Aortic smooth muscle cell (primary cell): ENCODE measurements at places on chromosomes 1 and 21. TPM values are rescaled to one million over a fixed set of nuclear protein-coding genes. Genes with fewer than 3 reads are reported as not detected.

Gene APOBEC4
- 0.06 TPM in 1 of 2 replicates, not detected in the other for total RNA-seq

Gene CXADR
- 0.26 and 1.3 TPM in 2 replicates for total RNA-seq

Gene SPRR2A
- not detected in 2 replicates for total RNA-seq

Gene C4BPA
- not detected in 2 replicates for total RNA-seq

Gene SCAF4
- 4.8 and 7.5 TPM in 2 replicates for total RNA-seq

Gene NR1I3
- not detected in 2 replicates for total RNA-seq

Gene TRIM58
- total RNA-seq: 0.06 and 0.53 TPM in 2 replicates

Gene HSD3B1
- total RNA-seq: not detected in 2 replicates

Gene AJAP1
- total RNA-seq: not detected in 2 replicates

Gene PLEKHG5
- total RNA-seq: 18.2 and 28.7 TPM in 2 replicates

Gene LINGO4
- not detected in 2 replicates for total RNA-seq

Gene FAAH
- total RNA-seq: 0.37 and 0.92 TPM in 2 replicates

Gene SIM2
- total RNA-seq: not detected in 2 replicates

Gene TRAF3IP3
- not detected in 2 replicates for total RNA-seq

Gene CNTN2
- total RNA-seq: not detected in 2 replicates

Gene MFAP2
- total RNA-seq: 18.2 and 24.5 TPM in 2 replicates

Gene GNG5
- 13.6 and 25.7 TPM in 2 replicates for total RNA-seq

Gene OR2L3
- not detected in 2 replicates for total RNA-seq

Gene RUSC1
- 9.5 TPM in 2 replicates for total RNA-seq

Gene HSPA13
- 49.1 and 60.6 TPM in 2 replicates for total RNA-seq

Gene HES3
- not detected in 2 replicates for total RNA-seq

Gene FCRL6
- total RNA-seq: not detected in 2 replicates

Gene DNALI1
- total RNA-seq: 4.4 and 8.7 TPM in 2 replicates

Gene FAM167B
- total RNA-seq: 0.79 and 1.7 TPM in 2 replicates

Gene MIS18A
- 6.4 and 8.2 TPM in 2 replicates for total RNA-seq

Gene ZNF593OS
- total RNA-seq: 0.19 TPM in 1 of 2 replicates, not detected in the other

Gene FOXD3
- not detected in 2 replicates for total RNA-seq

Gene IFI44L
- 11.9 and 17.2 TPM in 2 replicates for total RNA-seq

Gene AK5
- 8.8 and 21.0 TPM in 2 replicates for total RNA-seq

Gene PADI4
- total RNA-seq: not detected in 2 replicates

Gene SLAMF7
- not detected in 2 replicates for total RNA-seq

Gene ZZZ3
- total RNA-seq: 45.8 and 61.7 TPM in 2 replicates

Gene FCER1G
- total RNA-seq: not detected in 2 replicates

Gene SYDE2
- total RNA-seq: 3.2 and 4.4 TPM in 2 replicates

Gene TMEM269
- total RNA-seq: 0.12 TPM in 1 of 2 replicates, not detected in the other

Gene RGS4
- total RNA-seq: 628 and 1,199 TPM in 2 replicates

Gene TNNI3K
- 1.2 and 1.7 TPM in 2 replicates for total RNA-seq

Gene KCNJ15
- 0.12 and 0.13 TPM in 2 replicates for total RNA-seq

Gene INKA2
- total RNA-seq: 1.4 and 7.1 TPM in 2 replicates

Gene SFN
- 0.40 TPM in 1 of 2 replicates, not detected in the other for total RNA-seq

Gene BTG2
- total RNA-seq: 8.3 and 13.0 TPM in 2 replicates

Gene RXRG
- total RNA-seq: 0.13 TPM in 1 of 2 replicates, not detected in the other

Gene RHD
- not detected in 2 replicates for total RNA-seq

Gene RGL1
- 39.2 and 44.1 TPM in 2 replicates for total RNA-seq

Gene S100A4
- 462 and 473 TPM in 2 replicates for total RNA-seq

Gene CYP4A22
- total RNA-seq: not detected in 2 replicates

Gene OR2L2
- total RNA-seq: under 0.01 TPM in 2 replicates

Gene SHE
- 0.93 and 2.4 TPM in 2 replicates for total RNA-seq

Gene TNFRSF8
- not detected in 2 replicates for total RNA-seq
